ENCODE measurements at places on chromosomes 5 and 9.

DNA sequence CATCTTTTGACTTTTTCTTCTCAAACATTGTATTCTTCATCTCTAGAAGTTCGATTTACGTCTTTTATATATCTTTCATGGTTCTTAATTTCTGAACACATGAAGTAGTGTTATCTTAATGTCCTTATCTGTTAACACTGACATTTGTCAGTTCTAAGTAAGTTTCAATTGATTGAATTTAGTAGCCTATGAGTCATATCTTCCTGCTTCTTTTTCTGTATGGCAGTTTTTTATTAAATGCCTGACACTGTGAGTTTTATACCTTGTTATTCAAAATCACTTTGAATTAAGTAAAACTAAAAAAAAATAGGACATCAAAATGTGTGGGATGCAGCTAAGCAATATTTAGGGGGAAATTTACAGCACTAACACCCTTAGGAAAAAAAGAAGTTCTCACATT is 707.0 kb upstream of the ACO1 start:
- DNase-seq: no peak

- no peak for DNase-seq
Observed at GRCh38 chr9:125049212-125050049, 93.9 kb downstream of the SCAI start.

GRCh38 chr9:133258061-133259015 is 16.7 kb downstream of the ABO start:
- DNase-seq: no peak

GRCh38 chr5:42507451-42508097 is 84.3 kb downstream of the GHR start:
- no peak for DNase-seq
